ENCODE measurements at places on chromosomes 5 and 9.

DNA sequence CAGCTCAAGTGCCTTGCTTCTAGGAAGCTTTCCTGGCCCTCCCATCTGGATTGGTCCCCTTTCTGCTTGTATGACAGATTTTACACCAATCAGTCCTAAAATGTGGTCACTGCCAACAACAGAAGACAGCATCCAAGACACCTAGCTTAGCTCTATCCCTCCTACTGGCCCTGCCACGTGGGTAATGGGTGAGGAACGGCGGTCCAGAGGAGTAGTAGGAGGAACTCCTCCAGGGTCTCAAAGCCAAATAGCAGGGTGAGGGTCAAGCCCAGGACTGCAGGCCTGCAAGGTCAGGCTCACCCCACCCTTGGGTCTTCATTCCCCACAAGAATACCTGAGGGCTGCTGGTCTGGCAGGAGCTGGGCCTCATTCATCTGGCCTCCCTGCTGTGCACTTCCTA lies 56.7 kb upstream of the SLC25A51 start:
- DNase-seq, result no peak

- no peak for DNase-seq
These were observed 103.2 kb upstream of the ELL2 start for GRCh38 chr5:96064877-96065276.

GRCh38 chr9:127809540-127810377 lies 7.1 kb downstream of the FPGS start:
- DNase-seq, result no peak

- no peak for DNase-seq
These were observed 182.0 kb upstream of the WWC1 start for GRCh38 chr5:168109441-168109840.

DNA sequence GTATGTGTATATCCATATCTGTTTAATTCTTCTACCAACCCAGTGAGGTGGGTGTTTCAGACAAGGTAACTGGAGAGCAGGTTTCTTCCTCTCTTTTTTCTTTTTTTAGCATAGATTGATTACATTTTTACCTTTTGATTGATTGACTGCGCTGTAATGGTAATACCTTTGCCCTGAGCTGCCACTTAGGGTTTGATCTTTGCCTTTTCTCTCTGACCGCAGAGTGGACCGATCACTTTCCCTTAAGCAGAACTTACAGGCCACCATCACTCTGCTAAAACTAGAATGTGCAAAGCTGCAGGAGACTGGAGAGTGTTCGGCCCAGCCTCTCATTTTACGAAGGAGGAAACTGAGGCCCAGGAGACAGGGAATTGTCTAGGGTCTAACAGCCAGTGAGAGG lies 38.0 kb downstream of the RCL1 start:
- DNase-seq, result no peak

DNA sequence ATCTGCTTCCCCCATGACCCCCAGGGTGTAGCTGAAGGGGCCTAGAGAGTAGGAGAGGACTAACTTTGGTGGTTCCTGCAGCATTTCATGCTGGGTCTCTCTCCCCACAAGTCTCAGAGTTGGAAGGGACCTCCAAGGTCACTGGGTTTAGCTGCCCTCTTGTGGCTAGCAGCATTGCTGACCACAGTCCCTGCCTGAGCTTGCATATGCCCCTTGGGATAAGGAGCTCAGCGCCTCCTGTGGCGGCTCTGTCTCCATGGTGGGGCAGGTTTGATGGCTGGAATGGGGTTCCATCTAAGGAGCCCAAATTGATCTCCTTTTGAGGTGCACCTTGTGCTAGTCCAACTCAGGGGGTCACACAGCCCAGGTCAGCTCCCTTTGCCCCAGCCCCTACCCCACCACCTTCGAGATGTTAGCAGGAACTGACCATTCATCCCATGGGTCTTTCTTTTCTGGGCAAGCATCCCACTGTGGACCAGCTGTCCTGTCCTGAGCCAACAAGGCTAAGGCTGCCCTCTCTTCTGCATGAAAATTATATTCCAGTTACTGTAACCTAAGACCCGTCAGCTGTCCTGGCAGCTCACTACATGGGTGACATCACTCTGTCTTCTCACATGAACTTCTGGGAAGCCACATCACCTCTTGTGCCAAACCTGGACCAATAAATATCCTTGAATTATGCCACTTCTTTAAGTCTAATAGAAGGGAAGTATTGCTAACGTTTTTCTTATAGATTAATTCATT lies 196.2 kb downstream of the HSPA4 start:
- no peak for DNase-seq

GRCh38 chr9:14339746-14340145 lies 25.8 kb upstream of the NFIB start:
- no peak for DNase-seq

GRCh38 chr9:24011881-24012280 lies 185.8 kb upstream of the ELAVL2 start:
- DNase-seq, result no peak

DNA sequence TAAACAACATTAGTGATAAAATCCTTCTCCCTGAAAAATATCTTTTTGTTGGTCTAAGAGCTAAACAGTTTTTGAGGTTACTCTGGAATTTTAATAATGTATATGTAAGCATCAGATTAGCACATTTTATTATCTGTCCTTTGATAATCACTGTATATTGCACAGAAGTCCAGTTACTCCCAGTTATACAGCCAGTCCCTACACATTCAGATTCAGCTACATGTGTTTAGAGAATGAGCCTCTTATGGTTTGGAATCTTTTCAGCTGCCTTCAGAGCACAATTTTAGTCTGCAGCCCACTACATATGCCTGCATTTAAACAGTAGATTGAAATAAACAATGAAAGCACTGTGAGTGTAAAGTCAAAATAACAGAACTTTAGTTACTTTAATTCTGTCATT lies 438.2 kb downstream of the ARHGEF28 start:
- no peak for DNase-seq

- no peak for DNase-seq
These were observed 41.9 kb upstream of the ACTBL2 start for GRCh38 chr5:57524348-57525060.

- DNase-seq, result no peak
These were observed 22.0 kb upstream of the GNAQ start for GRCh38 chr9:78053627-78054026.

DNA sequence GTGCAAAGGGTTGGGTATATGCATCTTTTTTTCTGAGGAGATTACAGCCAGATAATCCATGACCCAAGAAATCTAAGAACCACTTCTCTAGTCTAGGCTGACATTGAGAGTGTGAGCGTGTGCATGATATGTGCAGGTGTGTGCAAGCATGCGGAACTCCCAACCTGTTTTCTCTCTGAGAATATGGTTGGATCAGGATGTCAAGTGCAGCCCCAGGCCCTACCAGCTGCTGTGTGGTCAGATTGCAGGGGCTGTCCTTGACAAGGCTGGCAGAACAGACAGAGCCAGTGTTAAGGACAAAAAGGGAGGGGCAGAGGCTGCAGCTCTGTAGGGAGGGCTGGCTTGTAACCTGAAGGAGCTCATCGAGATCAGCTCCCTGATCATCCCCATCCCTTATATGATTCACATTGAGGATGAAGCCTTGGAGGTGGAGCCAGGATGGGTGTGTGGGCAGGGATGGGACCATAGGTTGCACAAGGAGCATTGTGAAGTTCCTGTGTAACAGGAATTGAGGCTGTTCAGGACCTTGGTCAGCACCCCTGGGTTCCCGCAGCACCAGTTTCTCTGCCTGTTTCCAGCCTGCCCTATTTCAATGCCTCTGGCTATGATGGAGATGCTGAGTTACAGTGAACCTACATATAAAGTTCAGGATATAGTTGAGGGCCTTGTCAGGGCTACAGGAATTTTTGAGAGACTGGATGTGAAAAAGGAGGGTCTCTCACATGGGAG lies 52.6 kb upstream of the ARAP3 start:
- DNase-seq, result peak; percentile 23

- peak; percentile 18 for DNase-seq
These were observed 295.6 kb downstream of the ADGRV1 start for GRCh38 chr5:90854169-90854568.

DNA sequence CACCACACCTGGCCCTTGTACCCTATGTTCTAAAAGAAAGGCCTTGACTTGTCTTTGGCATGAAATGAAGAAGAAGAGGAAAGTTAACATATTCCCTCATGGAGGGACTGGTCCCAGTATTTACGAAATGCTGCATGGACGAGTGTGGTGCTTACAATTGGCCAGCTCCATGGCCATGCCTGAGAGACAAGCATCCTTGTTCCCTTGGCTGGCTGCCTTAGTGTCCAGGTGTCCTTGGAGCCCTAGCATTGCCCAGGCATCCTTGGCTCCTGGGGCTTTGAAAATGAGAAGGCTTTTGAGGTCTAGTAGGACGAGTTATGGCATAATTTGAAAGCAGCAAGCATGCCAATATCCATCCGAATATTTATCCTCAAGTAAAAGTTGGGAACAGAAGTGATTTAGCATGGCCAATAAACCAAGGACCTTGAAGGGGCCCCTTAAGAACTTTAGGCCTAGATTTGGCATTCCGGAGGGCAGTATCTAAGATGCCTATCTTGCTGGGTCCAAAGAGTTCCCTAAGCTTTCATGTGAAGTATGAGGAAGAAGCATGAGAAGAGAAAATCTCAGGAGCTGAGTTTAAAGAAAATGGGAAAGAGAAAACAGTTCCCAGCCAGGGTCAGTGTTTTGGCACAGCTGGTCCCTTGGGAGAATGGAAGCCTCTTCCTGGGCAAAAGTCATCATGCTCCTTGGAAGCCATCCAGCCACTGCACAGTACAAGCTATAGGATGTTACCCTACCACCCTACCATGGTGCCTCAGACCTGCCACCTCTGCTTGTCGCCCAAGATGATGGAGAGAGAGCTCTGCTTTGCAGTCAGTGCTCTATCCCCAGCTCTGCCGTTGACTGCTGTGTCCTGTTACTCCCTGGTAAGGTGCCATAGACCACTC lies 91.0 kb downstream of the AOPEP start:
- no peak for DNase-seq

DNA sequence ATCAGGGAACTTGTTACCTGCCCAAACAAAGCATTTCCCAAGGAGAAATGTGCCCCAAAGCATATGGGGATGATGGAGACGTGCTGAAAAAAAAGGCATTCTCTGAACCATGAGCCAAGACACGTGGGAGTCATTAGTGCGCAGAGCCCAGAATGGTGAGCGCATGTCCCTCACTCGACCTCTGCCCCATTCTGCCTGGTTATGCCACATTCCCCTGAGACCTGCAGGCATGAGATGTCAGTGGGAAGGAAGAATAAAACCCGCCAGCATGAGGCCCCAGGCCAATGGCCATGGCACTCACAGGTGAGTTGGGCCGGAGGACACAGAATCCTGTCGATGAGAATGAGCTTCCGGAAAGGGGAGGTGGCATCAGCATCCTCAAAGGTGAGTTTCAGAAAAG lies 228.9 kb downstream of the CDK5RAP2 start:
- no peak for DNase-seq

DNA sequence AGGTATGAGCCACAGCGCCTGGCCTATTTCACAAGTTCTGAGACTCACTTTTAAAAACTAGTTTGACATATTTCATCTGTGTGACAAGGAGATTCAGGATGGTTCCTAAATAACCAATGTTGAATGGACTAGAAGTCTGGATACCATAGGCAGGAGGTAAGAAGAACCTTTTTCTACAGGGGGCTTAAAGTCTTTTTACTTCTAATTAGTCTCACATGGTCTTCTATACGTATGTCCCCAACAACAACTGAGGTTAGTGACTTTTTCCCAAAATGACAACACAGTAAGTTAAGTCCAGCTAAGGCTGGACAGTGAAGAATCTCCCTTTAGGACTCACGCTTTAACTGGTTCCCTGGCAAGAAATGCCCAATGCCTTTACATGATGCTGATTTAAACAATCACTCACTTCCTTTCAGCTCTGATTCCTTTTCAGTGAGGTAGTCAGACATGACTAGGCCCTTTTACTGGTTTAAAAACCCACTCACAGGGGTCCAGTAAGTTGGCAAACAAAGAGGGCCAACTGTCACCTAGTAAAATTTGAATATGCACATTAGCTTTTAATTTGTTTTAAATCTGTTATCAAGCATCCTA lies 12.1 kb upstream of the HAUS6 start:
- DNase-seq, result no peak

- DNase-seq, result no peak
These were observed 584.7 kb downstream of the SEMA5A start for GRCh38 chr5:8961219-8961618.

GRCh38 chr9:124325816-124326215 lies 68.1 kb downstream of the NEK6 start:
- no peak for DNase-seq

DNA sequence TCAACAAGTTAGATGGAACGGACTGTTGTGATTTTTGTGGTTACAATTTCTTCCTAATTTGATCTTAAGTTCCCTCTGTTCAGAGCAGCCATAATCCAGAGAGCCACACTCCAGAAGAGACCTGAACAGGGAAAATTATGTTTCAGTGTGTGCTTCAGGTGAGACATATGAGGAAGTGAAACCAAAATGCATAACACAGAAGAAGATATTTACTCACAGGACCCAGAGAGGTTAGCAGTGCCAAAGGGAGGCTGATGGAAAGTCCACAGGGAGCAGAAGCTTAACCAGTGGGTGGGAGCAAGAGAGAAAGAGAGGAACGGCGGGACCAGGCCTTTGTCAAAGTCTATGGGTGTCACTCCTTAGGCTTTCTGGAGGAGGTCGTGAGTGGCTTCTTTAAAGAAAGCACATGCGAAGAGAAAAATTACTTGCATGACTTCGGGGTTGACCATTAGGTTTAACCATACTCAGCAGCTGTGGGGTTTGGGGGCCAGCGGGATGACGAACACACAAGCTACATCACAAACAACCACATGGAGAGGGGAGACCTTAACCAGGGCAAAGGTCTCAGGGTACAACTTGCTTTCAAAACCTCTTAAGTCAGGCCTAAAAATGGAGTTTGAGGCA lies 141.4 kb downstream of the MED10 start:
- no peak for DNase-seq

DNA sequence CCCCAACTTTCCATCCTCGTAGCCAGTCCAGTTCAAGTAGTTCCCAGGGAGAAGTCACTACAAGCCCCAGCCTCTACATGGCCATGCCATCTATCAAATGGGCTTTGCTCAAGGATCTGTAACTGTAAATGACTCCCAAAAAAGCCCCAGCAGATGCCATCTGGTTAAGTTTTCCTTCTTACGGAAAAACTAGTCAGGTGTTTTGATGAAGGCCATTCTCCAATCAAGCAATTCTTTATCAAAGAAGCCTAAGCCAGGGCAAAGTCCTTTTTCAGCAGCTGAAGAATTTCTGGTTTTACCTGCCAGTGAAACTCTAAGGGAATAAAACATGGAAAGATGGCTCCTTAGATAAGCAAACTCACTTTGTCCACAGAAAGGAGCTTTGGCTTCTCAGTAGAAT lies 21.9 kb upstream of the ZNF622 start:
- DNase-seq, result no peak

DNA sequence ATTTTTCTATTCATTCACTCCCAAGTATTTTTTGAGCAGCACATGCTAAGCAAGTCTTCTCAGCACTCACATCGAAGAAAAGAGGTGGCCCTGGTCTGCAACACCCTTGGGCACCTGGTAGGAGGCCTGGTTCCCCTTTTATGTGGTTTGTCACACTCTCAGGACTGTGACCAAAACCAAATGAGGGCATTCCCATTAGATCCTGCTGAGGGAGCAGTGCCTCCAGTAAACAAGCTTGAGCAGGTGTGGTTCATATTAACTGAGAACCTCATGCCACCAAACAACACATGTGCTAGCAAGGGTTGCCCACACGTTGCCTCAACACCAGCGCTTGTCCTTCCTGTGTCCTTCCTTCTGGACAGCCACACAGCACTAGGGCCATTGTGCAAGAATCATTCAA lies 26.9 kb upstream of the SYK start:
- DNase-seq, result peak; percentile 73

Data from AML-193 (cell line).